Type B pancreatic cell (in vitro differentiated cells): ENCODE measurements at places on chromosomes 7 and 10. TPM values are rescaled to one million over a fixed set of nuclear protein-coding genes. Genes with fewer than 3 reads are reported as not detected.

- DNase-seq, result no peak
- H3K27me3 ChIP-seq, result no peaks in the 10 kb centered on the region
- H3K27ac ChIP-seq, result no peak overlapping the region
- H3K4me3 ChIP-seq, result no peak overlapping the region
Measured at GRCh38 chr7:2863461-2864066, 19.5 kb upstream of the GNA12 start.

- no peak for DNase-seq
- peaks cover 14% of the 10 kb centered on the region for H3K4me1 ChIP-seq
- H3K4me3 ChIP-seq, result no peak overlapping the region
Measured at GRCh38 chr7:10998996-10999757, 25.5 kb downstream of the PHF14 start.

DNA sequence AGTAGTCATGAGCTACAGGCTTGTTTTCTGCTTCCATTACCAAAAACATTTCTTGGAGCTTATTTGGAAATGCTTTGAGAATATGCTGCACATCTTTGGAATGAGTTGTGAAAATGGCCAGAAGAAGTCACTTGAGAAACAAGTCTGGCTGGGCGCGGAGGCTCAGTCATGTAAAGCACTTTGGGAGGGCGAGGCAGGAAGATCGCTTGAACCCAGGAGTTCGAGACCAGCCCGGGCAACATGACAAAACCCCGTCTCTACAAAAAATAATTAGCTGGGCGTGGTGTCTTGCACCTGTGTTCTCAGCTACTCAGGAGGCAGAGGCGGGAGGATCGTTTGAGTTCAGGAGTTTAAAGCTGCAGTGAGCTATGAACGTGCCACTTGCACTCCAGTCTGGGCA is 882 bp upstream of the CHCHD1 start:
- H3K4me3 ChIP-seq, result peak overlapping the region; percentile 99
- H3K27me3 ChIP-seq, result no peaks in the 10 kb centered on the region
- no peak for DNase-seq
- H3K27ac ChIP-seq, result peak overlapping the region; percentile 96

DNA sequence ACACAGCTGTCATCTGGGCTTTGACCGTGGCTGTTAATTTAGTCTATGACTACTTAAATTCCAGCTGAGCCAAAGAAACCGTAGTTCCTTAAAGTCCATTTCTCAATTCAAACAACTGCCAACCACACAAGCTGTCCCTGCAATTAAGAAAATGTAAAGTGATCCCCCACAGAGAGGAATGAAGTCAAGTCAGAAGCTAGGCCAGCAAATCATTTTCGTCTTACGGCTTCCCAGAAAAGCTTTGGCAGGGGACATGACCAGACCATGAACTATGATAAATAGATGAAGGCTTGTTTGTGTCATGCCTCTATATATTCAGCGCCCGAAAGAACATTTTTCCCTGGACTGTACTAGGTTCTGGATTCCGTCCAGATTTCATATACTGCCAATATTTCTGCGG is 54.6 kb downstream of the HACD1 start:
- H3K27ac ChIP-seq, result no peak overlapping the region
- no peaks in the 10 kb centered on the region for H3K27me3 ChIP-seq
- no peak for DNase-seq
- H3K4me3 ChIP-seq, result no peak overlapping the region
- peaks cover 5% of the 10 kb centered on the region for H3K4me1 ChIP-seq
- no peaks in the 10 kb centered on the region for H3K36me3 ChIP-seq

GRCh38 chr7:24566274-24566673 is 7.0 kb upstream of the PALS2 start:
- H3K27ac ChIP-seq, result no peak overlapping the region
- H3K4me1 ChIP-seq, result no peaks in the 10 kb centered on the region
- no peaks in the 10 kb centered on the region for H3K36me3 ChIP-seq
- no peak for DNase-seq
- H3K27me3 ChIP-seq, result peaks cover 36% of the 10 kb centered on the region

Gene VAX1
- total RNA-seq, result 0.58 TPM in 1 of 2 replicates, not detected in the other
